Stimulated activated CD4-positive, alpha-beta T cell treated with anti-CD3 and anti-CD28 coated beads, TNF-alpha, amount 100 ng/mL, for 1 hour (primary cell): ENCODE measurements at places on chromosomes 5 and 9.
A peak's percentile ranks its signal among the peaks of the same experiment; 100 is the strongest.

- DNase-seq, result no peak
These were observed 343.1 kb downstream of the ZSWIM6 start for GRCh38 chr5:61675015-61675692.

DNA sequence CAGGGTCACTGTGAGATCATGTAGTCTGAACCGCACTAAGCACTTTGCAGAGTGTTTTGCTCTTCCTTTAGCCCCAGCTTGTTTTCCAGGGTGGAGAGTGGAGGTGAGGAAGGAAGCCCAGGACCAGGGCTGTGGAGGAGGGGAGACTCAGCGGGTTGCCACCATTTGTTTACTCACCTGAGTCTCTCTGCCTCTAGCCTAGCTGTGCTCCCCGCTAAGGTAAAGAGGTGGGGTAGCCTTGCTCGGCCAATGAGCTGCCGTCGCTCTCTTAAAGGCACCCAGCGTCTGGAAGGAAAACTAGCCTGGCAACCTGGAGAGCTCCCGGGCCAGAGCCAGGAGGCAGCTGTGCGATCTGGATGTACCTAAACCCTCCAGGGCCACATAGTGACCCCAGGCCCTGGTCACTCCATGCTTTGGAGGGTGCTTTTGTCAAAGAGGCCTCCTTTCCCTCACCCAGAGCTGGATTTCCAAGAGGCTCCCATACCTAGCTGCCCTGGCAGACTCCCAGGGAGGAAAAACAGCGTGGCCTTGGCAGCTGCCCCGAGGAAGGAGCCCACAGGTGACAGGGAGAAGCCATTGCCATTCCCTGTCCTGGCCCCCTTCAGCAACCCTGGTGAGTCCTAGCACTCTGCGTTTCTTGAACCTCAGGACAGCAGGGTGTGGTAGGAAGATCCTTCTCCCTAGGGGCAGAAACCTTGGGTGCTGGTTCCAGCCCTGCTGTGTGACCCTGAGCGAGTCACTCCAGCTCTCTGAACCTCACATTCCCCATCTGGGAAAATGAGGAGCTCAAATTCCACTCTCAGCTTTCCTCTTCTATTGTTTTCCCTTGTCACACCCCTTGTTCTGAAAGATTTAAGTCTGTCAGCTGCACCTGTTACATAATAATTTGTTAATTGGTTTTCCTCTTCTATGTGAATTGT is 42.4 kb upstream of the LARP1 start:
- no peak for DNase-seq

GRCh38 chr5:146213210-146213826 is 9.9 kb downstream of the RBM27 start:
- no peak for DNase-seq

DNA sequence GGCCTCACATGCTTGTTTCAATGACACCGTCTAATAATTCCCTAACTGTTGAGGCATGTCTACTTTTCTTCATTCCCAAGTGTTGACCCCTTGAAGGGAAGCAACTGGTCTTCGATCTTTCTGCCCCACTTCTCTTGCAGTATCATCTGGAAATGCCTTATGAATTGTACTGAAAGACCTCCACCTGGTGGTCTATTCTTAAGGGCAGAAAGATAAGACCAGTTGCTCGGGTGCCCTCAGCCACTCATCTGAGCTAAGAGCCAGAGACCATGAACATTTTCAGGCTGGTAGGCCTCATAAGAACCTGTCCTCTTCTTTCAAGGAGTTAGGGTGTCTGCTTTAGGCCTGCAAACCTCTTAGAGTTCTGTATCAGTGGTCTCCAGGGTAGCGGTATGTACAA is 542.5 kb downstream of the CTNND2 start:
- no peak for DNase-seq

GRCh38 chr5:547086-547924 is 23.1 kb upstream of the SLC9A3 start:
- no peak for DNase-seq

- DNase-seq, result no peak
These were observed 18.3 kb upstream of the FCHO2 start for GRCh38 chr5:72937517-72938061.

DNA sequence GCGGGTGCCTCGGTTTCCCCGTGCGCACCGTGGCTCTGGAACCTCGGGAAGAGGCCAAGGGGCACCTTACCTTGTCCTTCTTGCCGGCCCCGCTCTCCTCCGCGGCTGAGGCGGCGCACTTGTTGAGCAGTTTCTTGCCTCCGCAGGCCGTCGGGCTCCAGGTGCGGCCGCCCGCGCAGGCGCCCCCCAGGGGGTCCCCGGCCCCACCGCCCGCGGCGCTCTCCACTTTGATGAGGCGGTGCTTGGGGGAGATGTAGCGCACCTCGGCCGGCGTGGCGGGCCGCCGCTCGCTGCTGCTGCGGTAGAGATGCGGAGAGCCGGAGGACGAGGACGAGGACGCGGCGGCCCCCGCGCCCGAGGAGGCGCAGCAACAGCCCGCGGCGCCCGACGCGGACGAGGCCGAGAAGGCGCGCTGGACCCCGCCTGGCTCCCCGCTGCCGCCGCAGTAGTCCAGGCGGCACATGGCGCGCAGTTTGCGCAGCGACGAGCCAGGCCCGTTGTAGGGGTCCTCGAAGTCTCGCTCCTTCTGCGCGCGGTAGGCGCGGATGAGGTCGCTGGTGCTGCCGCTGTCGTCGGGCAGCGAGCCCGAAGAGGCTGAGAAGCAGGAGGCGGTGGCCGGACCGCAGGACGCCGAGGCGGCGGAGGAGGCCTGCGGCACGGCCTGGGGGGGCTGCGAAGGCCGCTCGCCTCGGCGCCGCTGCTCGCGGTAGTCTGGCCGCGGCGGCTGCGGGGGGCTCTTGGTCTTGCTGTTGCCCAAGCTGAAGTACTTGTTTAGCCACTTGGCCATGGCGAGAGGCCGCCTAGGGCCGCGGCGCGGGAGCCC is 957 bp downstream of the SHB start:
- DNase-seq, result no peak

DNA sequence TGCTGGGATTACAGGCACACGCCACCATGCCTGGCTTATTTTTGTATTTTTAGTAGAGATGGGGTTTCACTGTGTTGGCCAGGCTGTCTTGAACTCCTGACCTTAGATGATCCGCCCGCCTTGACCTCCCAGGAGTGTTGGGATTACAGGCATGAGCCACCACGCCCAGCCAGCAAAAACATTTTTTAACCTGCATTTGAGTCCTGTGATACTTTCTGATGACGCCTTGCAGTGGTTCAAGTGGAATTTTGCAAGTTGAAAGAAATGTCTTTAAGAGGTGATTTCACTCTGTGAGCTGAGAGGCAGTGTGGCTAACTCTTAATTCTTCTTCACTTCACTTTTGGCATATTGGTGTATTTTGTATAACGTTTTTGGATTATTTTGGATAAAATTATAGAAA is 9.1 kb downstream of the ANP32B start:
- no peak for DNase-seq

DNA sequence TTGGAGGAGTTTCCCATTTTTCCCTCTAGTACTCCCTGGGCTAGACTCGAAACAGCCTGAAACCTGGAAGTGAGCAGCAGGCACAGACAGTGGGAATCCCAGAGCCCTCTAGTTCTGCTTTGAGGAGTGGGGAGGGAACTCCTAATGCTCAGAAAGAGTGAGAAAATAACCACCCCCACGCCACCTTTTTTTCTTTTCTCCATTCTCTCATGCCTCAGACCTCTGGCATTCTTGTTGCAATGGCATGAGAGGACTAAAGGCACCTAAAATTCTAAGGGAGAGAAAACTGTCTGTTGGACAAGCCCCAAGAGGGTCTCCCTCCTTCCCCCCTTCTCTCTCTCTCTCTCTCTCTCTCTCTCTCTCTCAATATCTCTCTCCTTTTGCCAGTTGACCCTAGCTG is 15.1 kb upstream of the IRF1 start:
- DNase-seq, result no peak

GRCh38 chr5:138909734-138910133 is 34.6 kb upstream of the LRRTM2 start:
- no peak for DNase-seq

GRCh38 chr5:178388386-178389025 is 155.9 kb upstream of the PHYKPL start:
- no peak for DNase-seq

- no peak for DNase-seq
These were observed 19.7 kb downstream of the COL5A1 start for GRCh38 chr9:134661299-134661698.

DNA sequence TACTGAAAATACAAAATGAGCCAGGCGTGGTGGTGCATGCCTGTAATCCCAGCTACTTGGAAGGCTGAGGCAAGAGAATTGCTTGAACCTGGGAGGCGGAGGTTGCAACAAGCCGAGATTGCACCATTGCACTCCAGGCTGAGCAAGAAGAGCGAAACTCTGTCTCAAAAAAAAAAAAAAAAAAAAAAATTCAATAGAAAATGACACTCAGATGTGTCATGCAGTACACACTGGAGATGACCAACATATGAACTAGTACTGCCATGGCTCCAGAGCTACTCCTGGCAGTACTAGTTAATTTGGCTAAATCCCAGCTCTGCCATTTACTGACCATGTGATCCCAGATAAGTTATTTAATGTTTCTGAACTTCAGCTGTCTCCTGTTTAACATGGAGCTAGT is 7.3 kb downstream of the ATOX1 start:
- no peak for DNase-seq

- DNase-seq, result no peak
These were observed 327.2 kb downstream of the ZSWIM6 start for GRCh38 chr5:61659221-61659696.

DNA sequence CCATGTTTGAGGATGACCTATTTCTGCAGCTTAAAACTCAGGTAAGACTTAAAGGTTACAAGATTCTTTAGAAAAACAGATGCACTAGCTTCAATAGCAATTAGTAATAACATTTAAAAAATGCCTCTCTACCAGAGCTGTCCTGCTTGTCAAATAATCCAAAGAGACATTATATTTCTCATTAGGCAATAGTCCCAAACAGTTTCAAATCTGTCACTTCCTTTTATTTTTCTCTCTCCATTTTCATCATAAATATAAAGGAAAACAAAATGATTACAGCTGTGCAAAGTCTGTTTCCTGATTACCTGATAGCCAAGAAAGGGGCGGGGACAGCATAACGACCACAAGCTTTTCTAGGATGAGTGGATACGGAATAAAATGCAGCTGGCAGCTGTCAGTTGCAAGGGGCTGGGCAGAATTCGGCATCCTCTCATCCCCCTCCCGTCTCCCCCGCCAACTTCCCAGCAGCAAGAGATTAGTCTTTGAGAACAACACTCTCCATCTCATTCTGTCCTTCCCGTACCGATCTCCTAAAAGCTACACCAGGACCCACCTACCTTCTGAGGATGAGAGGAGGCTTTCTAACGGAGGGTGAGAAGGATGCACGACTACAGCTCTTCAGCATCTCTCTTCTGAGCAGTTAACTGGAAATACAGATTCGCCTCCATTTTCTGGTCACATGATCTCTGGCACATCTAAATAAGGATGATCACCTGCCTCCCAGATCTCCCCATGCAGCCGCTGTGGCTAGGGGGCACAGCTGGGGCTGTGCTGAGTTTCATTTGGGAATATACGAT is 72.5 kb upstream of the PCA3 start:
- DNase-seq, result no peak

DNA sequence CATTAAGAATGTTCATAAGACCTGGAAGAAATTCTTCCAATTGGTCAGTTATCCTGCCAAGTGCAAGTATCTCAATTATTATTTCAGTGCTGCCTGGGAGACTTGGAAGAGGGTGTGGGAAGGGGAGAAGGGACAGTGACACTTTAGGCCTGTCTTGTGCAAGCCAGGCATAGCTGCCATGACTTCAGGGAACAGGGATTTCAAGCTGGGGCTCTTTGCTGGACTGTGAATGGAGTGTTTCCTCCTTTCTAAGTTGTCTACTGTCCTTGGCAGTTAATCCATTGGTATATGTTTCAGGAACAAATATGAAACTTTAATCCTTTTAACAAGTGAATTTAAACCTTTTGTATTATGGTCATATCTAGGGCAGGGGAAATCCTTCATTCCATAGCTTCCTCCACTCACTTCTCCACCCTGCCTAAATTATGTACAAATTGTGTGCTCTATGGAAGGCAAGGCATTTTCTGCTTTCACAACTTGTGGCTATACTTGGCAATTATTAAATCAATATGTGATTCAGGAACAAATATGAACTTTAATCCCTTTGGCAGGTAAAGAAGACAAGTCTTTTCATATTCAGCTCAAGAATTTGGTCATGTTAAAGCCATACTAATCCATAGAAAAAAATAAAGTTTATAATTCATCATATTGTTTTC is 72.7 kb upstream of the IL33 start:
- DNase-seq, result no peak

DNA sequence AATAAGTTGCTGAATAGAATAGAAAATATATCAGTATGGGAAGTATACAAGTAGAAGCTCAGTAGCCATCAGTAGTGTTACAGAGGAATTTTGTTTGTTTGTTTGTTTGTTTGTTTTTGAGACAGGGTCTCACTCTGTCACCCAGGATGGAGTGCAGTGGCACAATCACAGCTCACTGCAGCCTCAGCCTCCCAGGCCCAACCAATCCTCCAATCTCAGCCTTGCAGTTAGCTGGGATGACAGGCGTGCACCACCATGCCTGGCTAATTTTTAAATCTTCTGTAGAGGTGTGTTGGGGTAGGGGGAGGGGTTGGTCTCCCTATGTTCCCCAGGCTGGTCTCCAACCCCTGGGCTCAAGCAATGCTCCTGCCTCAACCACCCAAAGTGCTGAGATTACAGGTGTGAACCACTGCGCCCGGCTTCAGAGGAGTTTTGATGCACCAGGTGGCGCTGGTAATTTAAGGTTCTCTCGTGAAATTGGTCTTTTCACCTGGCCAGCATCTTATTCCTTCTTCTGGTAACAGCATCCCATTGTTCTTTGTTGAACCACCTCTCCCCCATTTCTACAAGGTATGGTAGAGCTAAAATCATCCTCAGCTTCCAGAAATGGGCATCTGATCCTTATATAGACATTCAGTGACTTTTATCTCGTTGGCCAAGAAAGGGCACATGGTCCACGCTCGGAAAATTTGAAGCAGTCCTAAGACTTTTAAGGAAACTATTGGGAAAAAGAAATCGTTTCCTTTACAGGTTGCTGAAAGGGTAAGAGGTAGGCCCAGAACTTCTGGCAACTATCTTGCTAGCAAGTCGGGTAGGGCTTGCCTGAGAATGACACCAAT is 157.1 kb downstream of the ARRDC3 start:
- DNase-seq, result peak; percentile 26

DNA sequence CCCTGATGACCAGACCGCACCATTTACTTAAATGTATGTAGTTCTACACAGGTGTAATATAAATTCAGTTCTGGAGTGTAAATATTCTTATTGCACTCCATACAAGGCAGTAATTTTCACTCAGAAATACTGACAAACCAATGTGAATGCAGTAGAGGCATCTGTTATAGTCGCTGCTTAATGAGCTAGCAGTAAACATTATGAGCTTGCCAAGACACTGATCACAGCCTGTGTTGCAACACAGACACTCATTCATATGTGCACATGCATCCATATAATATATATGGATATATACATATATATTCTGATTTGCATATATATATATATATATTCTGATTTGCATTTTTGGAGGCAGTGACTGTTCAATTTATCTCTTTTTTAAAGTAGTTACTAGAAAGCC is 435.1 kb upstream of the ST8SIA4 start:
- no peak for DNase-seq

GRCh38 chr5:15452781-15453180 is 47.2 kb upstream of the FBXL7 start:
- no peak for DNase-seq

- no peak for DNase-seq
These were observed 5.8 kb downstream of the ADAMTS6 start for GRCh38 chr5:65475895-65476294.

GRCh38 chr5:166399781-166400180 is 1891.7 kb upstream of the WWC1 start:
- DNase-seq, result no peak

GRCh38 chr5:150305557-150305956 is 2.9 kb upstream of the ARSI start:
- no peak for DNase-seq
